ENCODE measurements at places on chromosomes 1 and 21. TPM values are rescaled to one million over a fixed set of nuclear protein-coding genes. Genes with fewer than 3 reads are reported as not detected.

- H3K36me3 ChIP-seq = no peaks in the 10 kb centered on the region
- peak overlapping the region; percentile 72 for H3K4me3 ChIP-seq
- H3K4me1 ChIP-seq = peaks cover 24% of the 10 kb centered on the region
- DNase-seq = peak; percentile 97
- H3K27me3 ChIP-seq = no peaks in the 10 kb centered on the region
These were observed 52.4 kb upstream of the GPR157 start for GRCh38 chr1:9181176-9181906.

DNA sequence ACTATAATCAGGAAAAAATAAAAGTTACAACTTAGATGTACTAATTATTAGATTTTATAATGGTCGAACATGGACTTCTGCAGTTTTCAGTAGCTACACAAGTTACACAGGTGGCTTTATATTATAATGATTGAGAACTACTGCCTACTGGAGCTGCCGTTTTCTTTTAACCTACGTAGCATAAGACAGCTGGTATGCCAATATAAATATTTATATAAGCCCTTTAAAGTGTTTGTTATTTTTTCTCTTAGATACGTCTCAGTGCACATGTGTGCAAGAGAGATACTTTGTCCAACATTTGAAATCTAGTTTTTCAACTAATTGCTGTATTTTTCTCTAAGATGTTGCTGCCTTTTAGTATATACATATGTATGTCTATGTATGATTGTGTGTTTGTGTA, 42.4 kb downstream of the PDC start:
- no peak overlapping the region for H3K27ac ChIP-seq
- H3K4me1 ChIP-seq = no peaks in the 10 kb centered on the region
- H3K4me3 ChIP-seq = no peak overlapping the region
- H3K36me3 ChIP-seq = peaks cover 12% of the 10 kb centered on the region

- H3K27ac ChIP-seq = no peak overlapping the region
- peaks cover 53% of the 10 kb centered on the region for H3K36me3 ChIP-seq
- no peaks in the 10 kb centered on the region for H3K27me3 ChIP-seq
- H3K4me3 ChIP-seq = no peak overlapping the region
- H3K4me1 ChIP-seq = peaks cover 4% of the 10 kb centered on the region
These were observed 6.7 kb downstream of the IGSF8 start for GRCh38 chr1:160091666-160092223.

- H3K27me3 ChIP-seq = no peaks in the 10 kb centered on the region
- DNase-seq = no peak
- no peaks in the 10 kb centered on the region for H3K36me3 ChIP-seq
- H3K4me3 ChIP-seq = no peak overlapping the region
- no peaks in the 10 kb centered on the region for H3K4me1 ChIP-seq
- H3K27ac ChIP-seq = no peak overlapping the region
These were observed 48.1 kb upstream of the EEIG2 start for GRCh38 chr1:108511764-108512163.

GRCh38 chr1:8951231-8951630, 5.6 kb downstream of the CA6 start:
- H3K4me1 ChIP-seq = no peaks in the 10 kb centered on the region
- no peaks in the 10 kb centered on the region for H3K36me3 ChIP-seq
- no peak overlapping the region for H3K4me3 ChIP-seq
- no peak overlapping the region for H3K27ac ChIP-seq
- DNase-seq = no peak

- H3K36me3 ChIP-seq = no peaks in the 10 kb centered on the region
- H3K27ac ChIP-seq = no peak overlapping the region
- no peaks in the 10 kb centered on the region for H3K4me1 ChIP-seq
- no peaks in the 10 kb centered on the region for H3K27me3 ChIP-seq
- DNase-seq = no peak
These were observed 114.2 kb downstream of the EDEM3 start for GRCh38 chr1:184640505-184640904.

- DNase-seq = no peak
- no peaks in the 10 kb centered on the region for H3K4me1 ChIP-seq
- peaks cover 57% of the 10 kb centered on the region for H3K36me3 ChIP-seq
- H3K27me3 ChIP-seq = no peaks in the 10 kb centered on the region
- no peak overlapping the region for H3K4me3 ChIP-seq
These were observed 75.4 kb downstream of the UBE4B start for GRCh38 chr1:10108134-10108663.

Gene SLC35F3
- 0.39 TPM for total RNA-seq

DNA sequence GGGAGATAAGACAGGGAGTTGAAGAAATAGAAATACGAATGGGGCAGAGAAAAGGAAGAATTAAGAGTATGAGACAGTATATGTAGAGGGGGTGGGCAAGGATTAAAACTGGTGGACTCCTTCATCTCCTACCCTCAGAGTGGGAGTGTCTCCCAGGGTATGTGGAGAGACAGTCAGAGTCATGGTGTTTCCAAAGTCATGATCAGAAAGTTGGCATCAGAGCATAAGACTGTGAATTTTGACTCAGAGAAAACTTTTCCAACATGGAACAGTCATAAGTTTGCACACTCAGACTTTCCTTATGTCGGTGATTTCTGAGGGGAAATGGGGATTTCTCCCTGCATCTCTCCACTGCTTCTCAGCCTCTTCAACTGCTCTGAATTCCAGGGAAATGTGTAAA, 2.4 kb downstream of the CD84 start:
- H3K4me3 ChIP-seq = peak overlapping the region; percentile 33
- H3K36me3 ChIP-seq = no peaks in the 10 kb centered on the region
- no peak for DNase-seq
- no peaks in the 10 kb centered on the region for H3K27me3 ChIP-seq

Gene ANKRD34A
- 0.30 TPM for total RNA-seq

Measured in upper lobe of left lung (tissue), 6 donors.